ENCODE measurements at places on chromosomes 7 and 10. TPM values are rescaled to one million over a fixed set of nuclear protein-coding genes. Genes with fewer than 3 reads are reported as not detected.

The SEC24C gene
- total RNA-seq, result 75.5 TPM

The CDH23 gene
- total RNA-seq, result 2.2 TPM

The EMX2 gene
- total RNA-seq, result not detected

The UBE2D1 gene
- total RNA-seq, result 22.2 TPM

The PON3 gene
- 5.6 TPM for total RNA-seq

The OR13A1 gene
- total RNA-seq, result not detected

The SLC16A9 gene
- 42.3 TPM for total RNA-seq

The CPXM2 gene
- 2.3 TPM for total RNA-seq

The PSTK gene
- total RNA-seq, result 3.2 TPM

The PRSS37 gene
- not detected for total RNA-seq

The IQUB gene
- not detected for total RNA-seq

The MAP3K8 gene
- 14.0 TPM for total RNA-seq

The STRIP2 gene
- total RNA-seq, result 2.4 TPM

Data from left colon (tissue), 2 donors.